ENCODE measurements at places on chromosomes 2 and 18. TPM values are rescaled to one million over a fixed set of nuclear protein-coding genes. Genes with fewer than 3 reads are reported as not detected.

GRCh38 chr2:215866606-215867005 lies 146.7 kb downstream of the MREG start:
- no peak for DNase-seq

GRCh38 chr2:954687-955000 lies 4.0 kb downstream of the SNTG2 start:
- DNase-seq, result no peak

GRCh38 chr18:46461993-46462392 lies 195.0 kb downstream of the LOXHD1 start:
- DNase-seq, result no peak

DNA sequence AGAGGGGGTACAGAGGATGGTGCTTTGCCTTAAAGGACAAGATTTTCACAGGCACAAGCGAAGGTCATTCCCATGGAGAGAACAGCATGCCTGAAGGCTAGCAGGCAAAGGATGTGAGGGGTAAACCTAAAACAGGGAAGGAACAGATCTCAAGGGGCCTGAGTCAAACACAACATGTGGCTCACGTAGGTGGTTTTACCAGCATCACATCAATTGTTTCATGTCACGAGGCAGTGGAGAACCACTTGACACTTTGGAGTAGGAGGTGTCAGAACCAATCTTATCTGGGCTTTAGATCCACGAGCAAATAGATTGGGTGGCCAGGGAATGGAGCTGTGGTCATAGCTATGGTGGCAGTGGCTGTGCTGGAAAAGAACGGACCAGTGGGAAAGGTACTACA lies 8.4 kb downstream of the COX5B start:
- no peak for DNase-seq

- DNase-seq, result no peak
Measured at GRCh38 chr18:56574861-56575260, 63.5 kb downstream of the TXNL1 start.

GRCh38 chr18:32803568-32803967 lies 30.7 kb upstream of the KLHL14 start:
- DNase-seq, result no peak

GRCh38 chr2:48723129-48723528 lies 32.4 kb downstream of the LHCGR start:
- no peak for DNase-seq

GRCh38 chr2:180325416-180326120 lies 318.5 kb upstream of the CWC22 start:
- DNase-seq, result no peak

DNA sequence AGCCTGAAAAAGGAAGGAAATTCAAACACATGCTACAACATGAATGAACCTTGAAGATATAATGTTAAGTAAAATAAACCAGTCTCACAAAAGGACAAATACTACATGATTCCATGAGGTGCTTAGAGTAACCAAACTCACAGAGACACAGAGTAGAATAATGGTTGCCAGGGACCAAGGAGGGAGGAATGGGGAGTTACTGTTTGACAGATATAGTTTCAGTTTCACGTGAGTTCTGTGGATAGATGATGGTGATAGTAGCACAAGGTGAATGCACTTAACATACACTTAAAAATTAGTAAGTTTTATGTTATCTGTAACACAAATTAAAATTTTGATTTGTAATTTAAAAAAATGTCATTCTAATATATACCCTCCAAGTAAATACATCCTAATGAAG lies 106.9 kb upstream of the ACVR1C start:
- DNase-seq, result no peak

GRCh38 chr18:62081248-62081647 lies 105.6 kb downstream of the PIGN start:
- no peak for DNase-seq

DNA sequence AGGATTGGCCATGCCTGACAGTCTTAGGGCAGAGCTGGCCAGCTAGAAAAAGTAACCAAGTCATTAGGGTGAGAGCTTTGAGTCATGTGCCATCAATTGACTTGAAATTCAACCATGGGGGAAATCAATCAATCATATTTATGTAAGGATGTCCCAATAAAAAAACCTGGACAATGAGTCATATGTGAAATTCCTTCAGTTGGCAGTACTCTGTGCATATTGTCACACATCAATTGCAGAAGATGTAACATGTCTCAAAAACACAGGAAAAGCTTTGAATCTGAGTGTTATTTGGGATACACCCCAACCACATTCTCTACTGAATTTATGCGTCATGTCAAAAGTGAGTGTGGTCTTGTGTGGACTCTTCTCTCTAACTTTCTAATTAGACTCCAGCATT lies 1004.1 kb upstream of the NRXN1 start:
- no peak for DNase-seq

DNA sequence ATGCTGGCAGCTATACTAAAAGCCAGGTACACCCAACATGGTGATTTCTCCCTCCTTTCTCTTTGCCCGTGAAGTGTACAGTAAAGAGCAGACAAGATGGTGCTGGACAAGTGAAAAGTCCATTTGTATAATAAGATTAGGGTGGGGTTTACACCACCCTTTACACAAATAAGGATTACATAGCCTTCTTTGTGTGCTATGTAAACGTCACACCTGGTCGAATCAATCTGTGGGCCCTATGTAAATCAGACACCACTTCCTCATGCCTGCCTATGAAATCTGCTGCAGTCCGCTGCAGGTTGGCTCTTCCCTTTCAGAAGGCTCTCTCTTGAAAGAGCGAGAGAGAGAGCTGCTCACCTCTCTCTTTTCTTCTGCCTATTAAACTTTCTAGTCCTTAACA lies 1054.3 kb upstream of the SLC39A10 start:
- no peak for DNase-seq

The OXER1 gene
- 1.2 TPM for total RNA-seq

The SP9 gene
- not detected for total RNA-seq

The OBSL1 gene
- 53.0 TPM for total RNA-seq

The NEU2 gene
- total RNA-seq, result not detected

The ALPI gene
- total RNA-seq, result not detected

The ABHD1 gene
- not detected for total RNA-seq

The NABP1 gene
- total RNA-seq, result 35.1 TPM

All from vagina (tissue), 2 donors.